ENCODE measurements at places on chromosomes 1 and 21.

- DNase-seq, result no peak
Observed at GRCh38 chr1:25992689-25993171, 5.1 kb downstream of the PAFAH2 start.

DNA sequence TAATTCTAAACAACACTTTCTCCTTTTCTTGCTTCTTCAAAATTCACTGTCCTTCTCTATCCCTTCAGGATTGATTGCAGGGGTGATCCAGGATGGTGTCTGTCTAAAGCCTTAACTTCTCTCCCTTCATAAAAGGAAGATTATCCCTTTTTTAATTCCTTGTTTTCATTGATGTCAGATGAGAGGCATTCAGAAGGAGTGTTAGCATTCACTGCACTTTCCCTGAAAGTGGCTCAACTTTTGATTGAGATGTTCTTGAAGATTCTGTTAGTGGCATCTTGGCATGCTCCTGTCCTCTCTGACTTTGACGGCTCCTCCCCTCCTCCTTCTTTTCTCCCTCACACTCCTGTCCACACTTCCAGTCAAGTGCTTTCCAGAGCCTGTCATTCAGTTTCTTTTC, 71.6 kb downstream of the ST6GALNAC3 start:
- DNase-seq, result no peak

- DNase-seq, result no peak
Observed at GRCh38 chr1:209132736-209133467, 450.6 kb upstream of the CAMK1G start.

- peak; percentile 49 for DNase-seq
Observed at GRCh38 chr1:55707196-55707595, 492.0 kb upstream of the USP24 start.

DNA sequence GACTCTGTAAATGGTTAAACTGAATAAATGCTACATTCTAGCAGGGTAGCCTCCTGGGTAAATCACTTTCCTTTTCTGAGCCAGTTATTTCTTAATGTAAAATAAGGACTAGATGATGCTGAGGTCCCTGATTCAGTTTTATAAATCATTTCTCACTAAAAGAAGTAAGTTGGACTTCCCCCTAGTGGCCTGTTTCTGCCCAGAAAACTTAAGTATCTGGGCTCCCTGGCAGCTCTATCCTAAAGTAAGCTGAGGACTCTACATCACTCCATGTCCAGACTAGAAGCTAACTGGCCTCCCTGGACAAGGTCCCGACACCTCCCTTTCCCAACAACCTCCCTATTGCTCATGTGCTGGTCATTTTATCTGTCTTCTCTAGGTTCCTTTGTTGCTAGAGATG, 3.0 kb downstream of the GPN2 start:
- peak; percentile 17 for DNase-seq

- DNase-seq, result no peak
Observed at GRCh38 chr1:235648954-235649367, 623 bp downstream of the GNG4 start.

- DNase-seq, result no peak
Observed at GRCh38 chr1:206954459-206955342, 8.4 kb upstream of the PIGR start.

DNA sequence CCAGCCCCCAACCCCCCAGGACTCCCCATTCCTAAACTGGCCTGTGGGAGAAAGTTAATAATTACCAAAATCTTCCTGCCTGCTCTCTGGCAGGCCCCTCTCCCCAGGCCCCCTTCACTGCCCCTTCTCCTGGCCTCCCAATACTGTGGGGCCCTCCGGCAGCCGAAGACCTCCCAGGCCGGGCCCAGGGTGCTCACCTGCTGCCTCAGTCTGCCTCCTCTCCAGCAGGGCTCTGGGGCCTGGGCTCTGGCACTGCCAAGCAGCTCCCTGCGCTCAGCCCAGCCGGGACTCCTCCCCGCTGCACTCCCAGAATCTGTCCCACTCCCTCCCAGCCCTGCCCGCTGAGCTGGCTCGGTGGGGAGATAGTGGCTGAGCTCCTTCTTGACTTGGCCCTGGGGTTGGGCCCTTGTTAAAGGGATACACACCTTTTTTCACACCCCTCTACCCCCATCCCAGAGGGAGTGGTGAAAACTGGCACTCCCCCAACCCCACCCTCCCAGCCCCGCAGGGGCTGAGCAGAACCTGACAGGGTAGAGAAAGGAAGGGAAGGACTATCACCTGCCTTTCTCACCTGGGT, at the start of gene S100A16:
Gene S100A16, minus strand, starts transcription at position 383 of the 577 bp plus-strand sequence. CDS start 4,986 bp downstream, outside the sequence.
- peak; percentile 75 for DNase-seq

- DNase-seq, result no peak
Observed at GRCh38 chr21:16476056-16476825, 746.5 kb downstream of the USP25 start.

DNA sequence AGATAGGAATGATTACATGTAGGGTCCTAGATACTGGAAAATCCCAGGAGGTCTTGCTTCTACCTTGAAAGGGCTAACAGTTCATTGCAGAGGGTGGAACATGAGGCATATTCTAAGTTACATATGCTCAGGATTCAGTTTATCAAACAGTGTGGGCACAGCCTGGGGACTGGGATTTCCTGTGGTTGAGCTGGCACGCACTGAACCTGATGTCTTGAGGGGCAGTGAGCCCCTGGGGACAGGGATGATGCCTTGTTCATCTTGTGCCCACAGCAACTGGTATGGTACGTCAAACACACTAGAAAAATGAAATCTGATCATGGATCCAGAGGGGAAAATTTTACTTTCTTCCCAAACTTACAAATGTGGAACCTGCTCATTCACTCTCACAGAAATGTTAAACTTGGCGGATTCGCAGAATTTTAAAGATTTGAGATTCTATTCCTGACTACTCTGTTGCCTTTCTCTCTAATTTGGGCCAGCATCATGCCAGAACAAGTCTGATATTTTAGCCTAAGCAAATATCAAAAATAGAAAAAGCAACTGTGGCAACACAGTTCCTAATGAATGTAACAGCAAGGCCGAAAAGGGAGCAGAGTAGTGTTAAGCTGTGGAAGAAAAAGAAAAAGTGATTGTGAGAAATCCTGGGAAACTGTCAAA, 68.2 kb upstream of the COL24A1 start:
- no peak for DNase-seq

GRCh38 chr1:22575532-22576149, 12.4 kb downstream of the EPHA8 start:
- no peak for DNase-seq
